ENCODE measurements at places on chromosomes 7 and 10. TPM values are rescaled to one million over a fixed set of nuclear protein-coding genes. Genes with fewer than 3 reads are reported as not detected.

Gene PRPS1L1
- not detected for total RNA-seq

Gene PPP1R17
- total RNA-seq = under 0.01 TPM

Gene TFEC
- 0.16 TPM for total RNA-seq

Gene ACTL6B
- not detected for total RNA-seq

Gene ZNF107
- 0.60 TPM for total RNA-seq

Gene NUDT13
- total RNA-seq = 1.5 TPM

Gene DENND2A
- 38.6 TPM for total RNA-seq

Gene LAMB1
- total RNA-seq = 684 TPM

Gene UPK3B
- total RNA-seq = 0.32 TPM

Gene SKAP2
- 9.8 TPM for total RNA-seq

Gene TYSND1
- 9.8 TPM for total RNA-seq

Gene CYP3A7
- total RNA-seq = 1.1 TPM

Gene GRID2IP
- under 0.01 TPM for total RNA-seq

Gene FAM25A
- not detected for total RNA-seq

Gene NPSR1
- not detected for total RNA-seq

Gene FANK1
- total RNA-seq = 8.5 TPM

Gene DYDC2
- under 0.01 TPM for total RNA-seq

Gene MARVELD1
- total RNA-seq = 9.5 TPM

Gene CCDC146
- total RNA-seq = 2.1 TPM

Gene EVX1
- total RNA-seq = not detected

Gene AMPH
- total RNA-seq = 3.0 TPM

Gene AKR1C2
- total RNA-seq = 48.6 TPM

Gene INA
- total RNA-seq = 0.47 TPM
